ENCODE measurements at places on chromosomes 6 and 20.

DNA sequence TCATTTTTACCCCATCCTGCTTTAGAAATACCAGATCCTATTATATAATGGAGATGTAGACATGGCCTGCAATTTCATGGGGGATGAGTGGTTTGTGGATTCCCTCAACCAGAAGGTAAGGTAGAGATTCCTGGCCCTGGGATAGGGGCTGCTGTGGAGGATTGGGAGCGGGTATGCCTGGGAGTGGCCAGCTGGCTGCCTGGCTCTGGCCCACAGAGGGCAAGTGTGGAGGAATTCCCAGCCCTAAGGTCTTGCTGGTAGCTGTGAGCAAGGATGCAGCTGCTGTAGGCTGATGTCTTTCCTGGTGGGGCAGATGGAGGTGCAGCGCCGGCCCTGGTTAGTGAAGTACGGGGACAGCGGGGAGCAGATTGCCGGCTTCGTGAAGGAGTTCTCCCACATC, 6.6 kb downstream of the CTSA start:
- DNase-seq = no peak

DNA sequence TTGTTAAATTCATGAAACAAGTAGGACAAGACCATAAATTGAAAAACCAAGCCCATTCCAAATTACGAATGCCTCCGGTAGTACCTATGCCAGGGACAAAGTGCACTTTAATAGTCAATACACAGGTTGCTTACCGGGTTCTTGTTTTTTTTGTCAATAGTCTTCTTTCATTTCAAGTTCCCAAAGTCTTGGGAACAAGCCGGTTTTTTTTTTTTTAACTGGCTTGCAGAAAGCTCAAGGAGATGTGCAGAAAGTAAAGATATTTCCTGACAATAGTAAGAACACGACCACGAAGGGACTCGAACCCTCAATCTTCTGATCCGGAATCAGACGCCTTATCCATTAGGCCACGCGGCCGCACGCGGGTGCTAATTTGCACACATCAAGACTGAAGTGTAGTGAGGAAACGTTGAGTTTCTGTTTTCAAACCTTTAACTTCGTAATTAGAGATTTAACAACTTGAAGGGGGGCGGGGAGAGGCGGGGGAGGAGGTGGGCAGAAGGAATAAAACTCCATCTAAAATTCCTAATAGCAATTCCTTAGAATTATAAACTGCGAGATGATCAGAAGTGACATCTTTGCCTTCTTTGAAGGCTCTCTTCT, 181.0 kb downstream of the TRIM27 start:
- DNase-seq = no peak

GRCh38 chr6:34248198-34248726, 544 bp downstream of the SMIM29 start:
- DNase-seq = no peak

DNA sequence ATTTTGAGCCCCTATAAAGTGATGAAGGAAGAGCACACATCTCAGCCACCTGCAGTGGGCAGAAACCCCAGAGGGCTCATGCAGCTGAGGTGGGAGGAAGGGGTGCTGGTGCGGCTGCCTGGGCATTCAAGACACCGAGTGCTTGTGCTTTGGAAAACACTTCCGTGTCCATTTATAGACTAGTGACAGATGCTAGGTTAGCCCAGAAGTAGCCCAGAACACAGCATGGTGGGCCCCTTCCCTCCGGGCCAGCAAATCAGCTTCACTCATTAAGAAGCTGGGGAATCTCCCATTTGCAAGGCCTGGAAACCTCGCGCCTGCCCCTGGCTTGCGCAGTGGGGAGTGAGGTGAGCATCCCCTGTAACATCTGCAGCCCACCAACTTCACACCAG, 12.9 kb downstream of the BEND3 start:
- no peak for DNase-seq

DNA sequence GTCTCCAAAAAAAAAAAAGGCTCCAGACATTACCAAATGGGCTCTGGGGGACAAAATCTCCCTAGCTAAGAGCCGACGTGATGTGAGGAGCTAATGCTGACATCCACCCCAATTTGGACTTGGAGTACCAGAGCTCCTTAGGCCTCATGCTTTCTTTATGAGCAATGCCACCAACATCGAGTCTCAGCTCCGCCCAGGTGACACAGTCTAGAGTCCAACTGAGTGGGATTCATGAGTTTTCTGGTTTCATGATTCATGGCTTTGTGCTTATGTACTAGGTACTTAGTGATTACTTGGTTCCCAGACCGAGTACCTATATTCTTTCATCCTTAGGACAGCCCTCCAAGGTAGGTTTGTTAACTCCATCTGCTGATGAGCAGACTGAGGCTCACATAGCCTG, 4.4 kb downstream of the ANKRD60 start:
- no peak for DNase-seq

DNA sequence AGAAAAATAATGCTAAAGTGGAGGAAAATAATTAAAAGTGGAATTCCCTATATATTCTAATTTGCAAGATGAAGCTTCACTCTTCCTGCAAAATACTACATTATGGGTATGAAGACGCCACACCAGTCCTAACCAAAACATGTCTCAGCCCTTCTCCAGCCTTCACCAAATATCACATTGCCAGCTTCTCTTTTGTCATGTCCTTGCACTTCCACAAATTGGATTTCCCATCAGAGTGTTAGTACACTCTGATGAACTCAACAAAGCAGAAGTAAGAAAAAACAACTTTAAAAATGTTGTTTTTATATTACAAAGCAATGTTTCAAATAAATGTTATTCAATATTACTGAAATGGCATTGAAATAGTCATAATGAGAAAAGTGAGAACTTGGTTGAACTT, 62.4 kb upstream of the RNF146 start:
- no peak for DNase-seq

GRCh38 chr20:38073307-38074071, 39.9 kb downstream of the RPRD1B start:
- peak; percentile 46 for DNase-seq

GRCh38 chr20:2403291-2404052, 22.8 kb downstream of the TGM6 start:
- no peak for DNase-seq

- no peak for DNase-seq
These were observed 42.8 kb downstream of the METTL24 start for GRCh38 chr6:110315207-110315868.

- no peak for DNase-seq
These were observed 147.0 kb downstream of the DTNBP1 start for GRCh38 chr6:15515660-15516375.

DNA sequence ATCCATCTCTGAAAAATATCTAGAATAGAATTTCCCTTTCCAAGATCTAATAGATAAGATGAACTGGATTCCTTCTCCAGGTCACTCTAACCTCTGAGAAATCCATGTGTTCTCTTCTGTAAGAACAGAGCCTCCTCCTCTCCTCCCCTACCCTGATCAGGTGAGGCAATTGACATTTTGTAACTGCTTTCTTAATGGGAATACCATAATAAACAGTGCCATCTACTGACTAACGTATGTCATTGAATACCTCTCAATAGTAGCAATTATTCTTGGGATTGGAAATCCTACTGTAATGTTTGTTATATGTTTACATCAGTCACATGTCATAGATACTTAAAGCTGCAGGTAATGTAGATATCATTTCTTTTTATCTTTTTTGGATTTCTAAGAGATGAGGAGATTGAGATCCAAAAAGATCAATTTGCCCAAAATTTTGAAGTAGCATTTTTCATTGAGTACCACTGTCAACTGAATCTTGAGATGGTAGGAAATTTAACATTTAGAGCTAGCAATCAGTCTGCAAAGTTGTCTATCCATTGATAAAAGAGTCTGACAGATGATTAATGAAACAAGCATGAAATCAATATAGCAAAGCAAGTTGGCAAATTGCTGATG, 365.8 kb upstream of the HSF2 start:
- peak; percentile 37 for DNase-seq

- DNase-seq = peak; percentile 31
These were observed 365.6 kb downstream of the FARS2 start for GRCh38 chr6:5626727-5627426.

GRCh38 chr6:110039981-110040383, 61.9 kb downstream of the GPR6 start:
- DNase-seq = peak; percentile 73

- no peak for DNase-seq
These were observed 23.7 kb downstream of the EZR start for GRCh38 chr6:158795516-158795915.

DNA sequence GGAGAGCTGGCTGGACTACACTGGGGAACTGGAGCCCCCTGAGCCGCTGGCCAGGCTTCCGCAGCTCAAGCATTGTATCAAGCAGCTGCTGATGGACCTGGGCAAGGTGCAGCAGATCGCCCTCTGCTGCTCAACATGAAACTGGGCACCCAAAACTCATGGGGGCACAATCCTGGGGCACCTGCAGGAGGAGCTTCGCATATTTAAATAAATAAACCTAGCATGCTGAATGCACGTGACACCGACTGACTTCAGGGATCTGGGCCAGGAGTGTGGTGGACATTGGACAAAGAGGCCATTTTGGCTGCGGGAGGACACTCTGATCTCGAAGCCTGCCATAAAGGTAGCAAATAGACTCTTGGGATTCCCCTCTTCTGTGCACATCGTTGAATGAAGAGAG, 6.8 kb downstream of the SCAND1 start:
- DNase-seq = peak; percentile 48

- no peak for DNase-seq
These were observed 444.0 kb upstream of the SLC35B3 start for GRCh38 chr6:8879334-8879733.

DNA sequence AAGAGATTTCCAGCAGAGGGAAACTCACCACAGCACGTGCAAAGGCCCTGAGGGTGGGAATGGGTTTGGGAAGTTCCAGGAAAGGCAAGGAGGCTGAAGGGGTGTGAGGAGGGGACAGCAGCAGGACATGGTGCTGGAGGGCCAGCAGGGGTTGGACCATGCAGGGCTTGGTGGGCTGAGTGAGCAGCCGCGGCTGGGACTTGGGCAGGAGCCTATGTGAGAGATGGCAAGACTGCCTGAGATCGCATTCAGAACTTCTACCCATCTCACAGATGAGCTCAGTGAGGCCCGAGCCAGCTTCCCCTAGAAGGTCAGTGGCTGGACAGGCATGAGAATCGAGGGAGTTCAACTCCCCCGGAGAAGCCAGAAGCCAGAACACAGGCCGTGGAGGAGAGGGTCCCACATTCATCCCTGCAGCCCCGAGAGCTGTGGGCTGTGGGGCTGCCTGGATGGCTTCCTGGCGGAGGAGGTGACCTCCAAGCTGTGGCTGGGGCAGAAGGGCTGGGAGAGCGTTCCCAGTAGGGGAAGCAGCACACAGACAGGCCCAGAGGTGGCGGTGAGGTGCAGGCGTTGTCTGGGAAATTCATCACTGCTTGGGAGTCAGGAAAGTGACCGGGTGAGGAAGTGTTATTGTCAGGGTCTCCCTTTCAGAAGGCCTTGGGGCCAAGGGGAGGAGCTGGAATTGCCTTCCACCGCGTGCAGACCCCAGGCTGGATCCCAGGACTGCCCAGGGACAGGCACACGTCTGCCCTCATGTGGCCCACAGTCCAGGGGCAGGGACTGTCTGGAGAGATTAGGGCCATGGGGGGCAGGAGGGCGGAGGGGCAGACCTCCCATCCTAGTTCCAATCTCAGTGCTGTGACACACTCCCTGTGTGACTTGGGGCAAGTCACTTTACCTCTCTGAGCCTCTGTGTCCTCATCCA, 103.8 kb downstream of the CEBPB start:
- no peak for DNase-seq

DNA sequence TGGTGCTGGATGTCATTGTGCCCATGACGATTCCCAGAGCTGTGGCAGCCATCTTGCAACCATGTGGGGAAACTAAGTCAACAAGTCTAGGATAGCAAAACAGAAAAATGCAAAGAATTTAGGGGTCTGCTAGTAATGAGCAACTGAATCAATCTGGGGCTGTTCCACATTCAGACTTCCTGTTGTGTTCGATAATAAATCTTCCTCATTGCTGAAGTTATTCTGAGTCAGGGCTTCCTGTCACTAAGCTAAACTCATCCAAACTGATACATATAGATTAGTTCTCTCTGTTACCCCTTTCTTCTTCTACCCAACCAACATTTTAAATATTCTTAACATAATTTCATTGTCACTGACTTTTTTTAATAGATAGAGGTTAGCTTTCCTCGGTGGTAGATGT, 205.9 kb downstream of the HACE1 start:
- no peak for DNase-seq

DNA sequence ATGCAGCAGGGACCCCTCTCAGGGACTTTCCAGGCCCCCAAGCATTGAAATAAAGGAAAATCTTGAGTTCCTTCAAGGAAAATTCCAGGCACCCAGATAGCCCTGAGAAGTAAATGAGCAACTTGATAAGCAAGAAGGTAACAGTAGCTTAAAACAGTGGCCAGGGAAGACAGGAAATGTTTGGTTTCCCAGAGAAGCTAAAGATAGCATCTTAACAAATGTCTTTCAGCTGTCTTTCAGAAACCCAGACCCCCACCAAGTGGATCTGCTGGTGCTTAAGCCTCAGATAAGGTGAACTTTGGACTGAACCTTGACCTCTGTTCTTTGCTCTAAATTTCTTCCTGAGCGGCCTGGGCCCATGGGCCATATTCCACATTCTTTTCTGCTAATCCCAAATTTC, 117.8 kb upstream of the CST7 start:
- no peak for DNase-seq

DNA sequence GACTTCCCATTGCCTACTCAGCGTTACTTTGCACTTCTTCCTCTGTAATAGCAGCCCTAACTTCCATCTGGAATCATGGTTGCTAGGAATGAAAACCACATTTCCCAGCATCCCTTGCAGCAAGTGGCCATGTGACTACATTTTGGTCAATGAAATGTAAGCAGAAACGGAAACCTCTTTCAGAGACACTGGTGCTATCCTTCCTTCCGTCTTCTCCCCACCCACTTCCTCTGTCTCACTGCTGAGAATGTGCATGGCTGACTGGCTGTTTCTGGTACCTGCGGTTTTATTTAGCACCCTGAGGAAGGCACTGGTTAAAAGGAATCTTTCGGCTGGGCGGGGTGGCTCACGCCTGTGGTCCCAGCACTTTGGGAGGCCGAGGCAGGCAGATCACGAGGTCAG, 107.4 kb downstream of the SCML4 start:
- peak; percentile 74 for DNase-seq

GRCh38 chr6:52392944-52393343, 27.2 kb upstream of the EFHC1 start:
- DNase-seq = no peak

- DNase-seq = no peak
These were observed 105.2 kb upstream of the ASF1A start for GRCh38 chr6:118788702-118789101.

Data from Jurkat, Clone E6-1 (cell line).